Adrenal gland (tissue), 19 donors: ENCODE measurements at places on chromosomes 1 and 21. TPM values are rescaled to one million over a fixed set of nuclear protein-coding genes. Genes with fewer than 3 reads are reported as not detected.

GRCh38 chr1:57901208-57901919 lies 477.5 kb upstream of the DAB1 start:
- DNase-seq = no peak

DNA sequence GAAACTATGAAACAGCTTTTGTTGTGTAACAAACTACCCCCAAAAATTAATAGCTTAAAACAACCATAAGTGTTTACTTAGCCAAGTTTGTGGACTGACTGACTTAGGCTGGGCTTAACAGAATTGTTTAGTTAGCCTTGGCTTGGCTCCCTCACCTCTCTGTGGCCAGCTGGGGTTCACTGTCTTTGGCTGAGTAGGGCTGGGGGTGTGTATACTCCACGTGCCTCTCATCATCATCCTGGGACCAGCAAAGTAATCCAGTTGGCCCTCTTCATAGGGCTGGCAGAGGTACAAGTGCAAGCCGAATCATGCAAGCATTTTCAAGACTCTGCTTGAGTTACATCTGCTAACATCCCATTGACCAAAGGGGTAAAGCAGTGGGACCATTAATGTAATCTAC lies 252.3 kb downstream of the BRINP2 start:
- no peak for DNase-seq

GRCh38 chr1:42931108-42931539 lies 27.5 kb downstream of the SLC2A1 start:
- DNase-seq = peak; percentile 23

GRCh38 chr1:91731815-91732214 lies 154.1 kb downstream of the TGFBR3 start:
- DNase-seq = no peak

GRCh38 chr1:18949686-18950400 lies 6.6 kb downstream of the IFFO2 start:
- peak; percentile 54 for DNase-seq

DNA sequence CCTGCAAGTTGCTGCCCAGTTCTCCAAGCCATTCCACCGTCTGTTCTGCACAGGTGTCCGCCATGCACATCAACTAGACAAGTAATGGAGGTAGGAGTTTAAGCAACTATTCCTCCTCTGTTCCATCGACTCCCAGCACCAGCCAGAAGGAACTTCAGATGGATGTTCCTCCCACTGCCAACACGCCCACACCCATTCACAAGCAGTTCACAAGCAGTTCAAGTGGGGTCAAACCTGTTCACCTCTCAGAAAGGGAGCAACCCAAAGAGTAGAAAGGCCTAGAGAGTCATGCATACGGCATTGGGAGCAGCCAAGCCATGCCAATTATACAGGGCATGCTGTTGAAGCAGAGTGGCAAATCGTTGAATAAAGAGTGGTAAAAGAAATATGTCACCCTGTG lies 4.3 kb upstream of the TDRD5 start:
- no peak for DNase-seq

- no peak for DNase-seq
Observed at GRCh38 chr1:15077384-15077783, 76.2 kb upstream of the TMEM51 start.

GRCh38 chr1:111404588-111404987 lies 22.9 kb downstream of the OVGP1 start:
- no peak for DNase-seq

DNA sequence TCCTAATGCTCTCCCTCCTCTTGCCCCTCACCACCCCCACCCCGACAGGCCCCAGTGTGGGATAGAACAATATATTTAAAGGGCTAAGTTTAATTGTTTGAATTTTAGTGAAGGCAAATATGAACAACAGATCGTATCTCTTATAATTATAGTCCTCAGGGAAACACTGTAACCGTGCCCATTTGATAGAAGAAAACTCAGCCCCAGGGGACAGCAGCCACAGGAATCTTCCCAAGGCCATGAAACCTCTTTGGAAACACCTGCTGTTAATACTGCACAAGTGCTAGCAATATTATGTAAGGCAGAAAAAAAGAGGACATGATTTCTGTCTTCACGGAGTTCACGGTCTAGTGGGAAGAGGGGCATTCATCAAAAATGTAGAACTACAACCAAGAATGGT lies 142.2 kb downstream of the URB2 start:
- no peak for DNase-seq

DNA sequence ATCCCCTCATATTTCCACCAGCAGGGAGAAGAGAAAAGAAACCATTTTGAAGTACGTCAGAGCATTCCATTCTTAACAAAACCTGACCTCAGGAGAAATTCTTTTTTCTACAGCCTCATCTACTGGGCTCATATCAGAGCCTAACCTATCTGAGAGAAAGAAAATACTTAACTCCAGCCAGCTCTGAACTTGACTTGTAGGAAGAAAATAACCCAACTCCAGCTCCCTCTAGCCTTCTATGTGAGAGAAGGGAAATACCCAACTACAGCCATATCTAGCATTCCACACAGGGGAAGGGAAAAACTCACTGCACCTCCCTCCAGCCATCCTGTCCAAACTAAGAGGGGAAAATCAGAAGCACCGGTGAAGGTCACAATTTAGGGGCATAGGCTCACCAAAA lies 57.7 kb downstream of the SPATA6 start:
- DNase-seq = no peak

GRCh38 chr1:15742339-15742801 lies at the start of gene TMEM82:
Gene TMEM82, plus strand, starts transcription at chr1:15742499. Its CDS starts 61 bp downstream, at chr1:15742560.
- peak; percentile 28 for DNase-seq

DNA sequence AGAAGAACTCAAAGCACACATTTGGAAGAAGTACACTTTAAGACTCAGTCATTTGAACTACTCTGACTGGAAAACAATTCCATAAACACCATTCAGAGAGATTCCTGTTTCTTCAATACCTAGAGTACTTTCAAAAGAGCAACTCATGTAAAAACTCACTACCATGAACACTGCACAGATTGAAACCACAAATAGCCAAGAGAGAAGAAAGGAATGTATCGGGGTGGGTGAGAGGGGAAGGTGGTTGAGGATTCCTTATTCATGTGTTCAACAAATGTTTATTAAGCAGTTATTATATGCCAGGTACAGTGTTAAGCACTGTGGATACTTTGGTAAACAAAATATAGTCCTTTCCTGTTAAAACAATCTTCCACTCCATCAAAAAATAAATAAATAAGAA lies 64.7 kb downstream of the NRIP1 start:
- DNase-seq = no peak

DNA sequence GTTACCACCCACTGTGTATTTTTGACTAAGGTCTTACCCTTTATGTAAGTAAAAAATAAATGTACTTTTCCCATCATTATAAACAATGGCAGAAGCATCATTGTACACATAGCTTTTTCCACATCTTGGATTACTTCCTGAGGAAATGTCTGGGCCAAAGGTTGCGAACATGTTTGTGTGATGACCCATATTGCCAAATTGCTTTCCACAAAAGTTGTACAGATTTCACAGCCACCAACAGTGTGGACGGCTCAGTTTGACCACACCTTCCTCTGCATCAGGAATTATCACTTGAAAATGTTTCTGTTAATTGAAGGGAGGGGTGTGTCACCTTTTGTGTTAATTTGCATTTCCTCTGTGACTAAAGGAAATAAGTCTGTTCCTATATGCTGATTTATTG lies 25.7 kb downstream of the AKNAD1 start:
- DNase-seq = no peak

- no peak for DNase-seq
Observed at GRCh38 chr1:119917304-119918055, 21.2 kb upstream of the ADAM30 start.

DNA sequence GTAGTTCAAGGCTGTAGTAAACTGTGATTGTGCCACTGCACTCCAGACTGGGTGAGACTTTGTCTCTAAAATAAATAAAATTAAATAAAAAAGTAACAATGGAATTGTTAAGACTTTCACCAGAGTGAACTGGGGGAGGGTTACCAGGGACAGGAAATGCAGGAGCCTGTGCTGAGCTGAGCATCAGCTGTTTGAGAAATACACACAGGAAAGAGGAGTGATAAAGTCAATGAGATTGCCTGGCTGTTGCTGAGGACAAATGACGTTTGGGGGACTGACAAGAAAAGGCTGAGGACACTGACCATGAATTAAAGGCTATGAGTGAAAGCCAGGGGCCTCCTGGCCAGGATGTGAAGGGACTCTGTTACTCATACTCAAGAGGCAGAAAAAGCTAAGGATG lies 226.3 kb downstream of the SETD4 start:
- no peak for DNase-seq

- DNase-seq = no peak
Observed at GRCh38 chr1:226362891-226363447, 44.9 kb downstream of the PARP1 start.

GRCh38 chr1:238399558-238399957 lies 508.8 kb upstream of the ZP4 start:
- no peak for DNase-seq

- no peak for DNase-seq
Observed at GRCh38 chr1:97424209-97424608, 496.6 kb downstream of the DPYD start.

GRCh38 chr1:24047110-24047477 lies 64.8 kb downstream of the MYOM3 start:
- peak; percentile 37 for DNase-seq

DNA sequence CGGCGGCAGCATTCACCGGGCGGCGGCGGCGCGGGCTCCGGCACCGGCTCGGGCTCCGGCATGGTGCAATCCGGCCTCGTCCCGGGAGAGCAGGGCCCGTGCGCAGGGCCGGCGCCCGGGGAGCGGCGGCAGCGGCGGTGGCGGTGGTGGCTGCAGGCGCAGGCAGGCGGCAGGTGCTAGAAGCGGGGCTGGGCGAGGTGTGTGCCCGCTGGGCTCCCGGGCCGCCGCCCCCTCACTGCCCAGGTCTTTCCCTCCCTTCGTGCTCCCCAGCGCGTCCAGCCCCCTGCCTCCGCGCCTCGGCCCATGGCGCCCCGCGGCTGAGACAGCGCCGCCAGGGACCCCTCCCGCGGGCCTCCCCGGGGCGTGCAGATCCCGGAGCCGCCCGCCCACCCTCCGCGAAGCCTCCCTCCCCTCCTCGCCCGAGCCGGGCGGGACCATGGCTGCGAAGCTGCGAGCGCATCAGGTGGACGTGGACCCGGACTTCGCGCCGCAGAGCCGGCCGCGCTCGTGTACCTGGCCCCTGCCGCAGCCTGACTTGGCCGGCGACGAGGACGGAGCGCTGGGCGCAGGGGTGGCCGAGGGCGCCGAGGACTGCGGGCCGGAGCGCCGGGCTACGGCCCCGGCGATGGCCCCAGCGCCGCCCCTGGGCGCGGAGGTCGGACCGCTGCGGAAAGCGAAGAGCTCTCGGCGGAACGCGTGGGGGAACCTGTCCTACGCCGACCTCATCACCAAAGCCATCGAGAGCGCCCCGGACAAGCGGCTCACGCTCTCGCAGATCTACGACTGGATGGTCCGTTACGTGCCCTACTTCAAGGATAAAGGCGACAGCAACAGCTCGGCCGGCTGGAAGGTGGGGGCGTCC lies 492 bp downstream of the FOXO6 start:
- no peak for DNase-seq

GRCh38 chr1:93604411-93604810 lies 77.2 kb downstream of the BCAR3 start:
- DNase-seq = no peak

GRCh38 chr1:228256626-228257375 lies 49.0 kb downstream of the OBSCN start:
- no peak for DNase-seq

GRCh38 chr1:70458131-70458530 lies 47.1 kb downstream of the CTH start:
- no peak for DNase-seq

- DNase-seq = no peak
Observed at GRCh38 chr1:214363386-214363785, 82.4 kb downstream of the SMYD2 start.

DNA sequence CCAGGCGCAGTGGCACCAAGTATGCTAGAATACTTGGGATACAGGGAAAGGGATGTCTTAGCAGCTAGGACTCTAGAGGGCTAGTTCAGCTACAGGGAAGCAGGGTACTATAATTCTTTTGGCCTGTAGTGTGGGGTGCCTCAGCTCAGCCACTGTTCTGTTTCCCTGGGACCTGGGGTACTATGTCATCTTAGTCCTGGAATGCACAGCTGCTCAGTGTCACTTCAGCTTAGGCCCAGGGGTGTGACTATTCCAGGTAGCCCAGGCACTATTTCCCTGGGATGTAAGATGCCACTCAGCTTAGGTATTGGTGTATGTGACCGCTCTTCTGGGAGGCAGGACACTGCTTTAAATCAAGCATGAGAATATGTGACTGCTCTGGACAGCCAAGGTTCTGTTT lies 34.1 kb downstream of the RGSL1 start:
- no peak for DNase-seq

DNA sequence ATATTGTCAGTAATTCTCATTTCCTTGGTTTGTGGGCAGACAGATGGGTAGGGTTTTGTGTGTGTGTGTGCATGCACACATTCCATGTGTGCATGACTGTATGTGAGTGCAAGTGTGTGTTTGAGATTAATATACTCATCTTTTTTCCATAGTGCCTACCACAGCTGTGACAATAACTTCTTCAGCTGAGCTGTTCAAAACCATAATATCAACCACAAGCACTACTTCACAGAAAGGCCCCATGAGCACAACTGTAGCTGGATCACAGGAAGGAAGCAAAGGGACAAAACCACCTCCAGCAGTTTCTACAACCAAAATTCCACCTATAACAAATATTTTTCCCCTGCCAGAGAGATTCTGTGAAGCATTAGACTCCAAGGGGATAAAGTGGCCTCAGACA lies 149.3 kb downstream of the ADGRL2 start:
- no peak for DNase-seq

GRCh38 chr1:54497338-54497737 lies 50.7 kb upstream of the ACOT11 start:
- DNase-seq = no peak

GRCh38 chr1:6761196-6761737 lies 24.0 kb upstream of the CAMTA1 start:
- no peak for DNase-seq

GRCh38 chr1:207863893-207864535 lies 46.9 kb downstream of the CD34 start:
- no peak for DNase-seq

Gene ADGRB2
- total RNA-seq = 2.2 TPM

Gene PDE4B
- 5.2 TPM for total RNA-seq

Gene GSTM5
- total RNA-seq = 5.4 TPM

Gene TRABD2B
- total RNA-seq = 0.33 TPM

Gene SLC16A4
- total RNA-seq = 11.8 TPM

Gene KCNAB2
- 16.4 TPM for total RNA-seq

Gene COL9A2
- total RNA-seq = 5.8 TPM

Gene CD164L2
- not detected for total RNA-seq

Gene NFASC
- total RNA-seq = 63.8 TPM

Gene HLX
- 7.2 TPM for total RNA-seq

Gene SHISAL2A
- total RNA-seq = not detected

Gene LMX1A
- not detected for total RNA-seq

Gene ZNF683
- not detected for total RNA-seq

Gene WLS
- total RNA-seq = 103 TPM

Gene PSMA5
- total RNA-seq = 22.8 TPM

Gene CSMD2
- 1.6 TPM for total RNA-seq

Gene DCDC2B
- not detected for total RNA-seq

Gene ARTN
- 1.3 TPM for total RNA-seq

Gene TDRD10
- total RNA-seq = 4.2 TPM

Gene NUDC
- 98.6 TPM for total RNA-seq

Gene CLCNKA
- total RNA-seq = 2.1 TPM

Gene DIPK1A
- total RNA-seq = 2.8 TPM

Gene CLCC1
- 29.2 TPM for total RNA-seq

Gene GLRX2
- 57.7 TPM for total RNA-seq
